Gastroesophageal sphincter (tissue), 4 donors: ENCODE measurements at places on chromosomes 1 and 21. TPM values are rescaled to one million over a fixed set of nuclear protein-coding genes. Genes with fewer than 3 reads are reported as not detected.
A peak's percentile ranks its signal among the peaks of the same experiment; 100 is the strongest.

- ATAC-seq: peak; percentile 91
Measured at GRCh38 chr21:46092026-46092764, 5.7 kb upstream of the COL6A2 start.

DNA sequence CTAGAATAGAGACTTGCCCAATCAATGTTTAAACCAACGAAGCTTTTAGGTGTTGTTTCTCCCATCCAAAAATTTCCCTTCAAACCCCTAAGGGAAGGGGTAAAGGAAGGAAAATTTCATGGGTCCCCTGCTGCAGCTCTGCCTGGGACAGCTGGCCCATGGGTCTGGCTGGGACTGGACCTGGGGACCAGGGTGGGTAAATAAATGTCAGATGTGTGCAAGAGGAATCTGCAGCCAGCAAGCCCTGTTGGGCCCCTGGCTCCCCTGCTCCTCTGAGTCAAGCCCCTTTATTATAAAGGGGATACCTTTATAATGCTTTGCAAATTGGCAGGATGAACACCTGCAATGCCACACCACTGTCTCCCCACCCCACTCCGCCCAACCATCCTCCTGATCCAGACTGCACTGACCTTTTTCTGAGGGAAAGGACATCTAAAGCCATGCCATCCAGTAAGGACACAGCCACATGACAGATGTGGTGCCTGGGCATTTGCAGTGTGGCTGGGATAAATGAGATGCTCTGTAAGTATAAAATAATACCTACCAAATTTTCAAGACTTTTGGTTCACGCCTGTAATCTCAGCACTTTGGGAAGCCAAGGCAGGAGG lies 1.9 kb upstream of the TMEM125 start:
- no peak for ATAC-seq

- ATAC-seq: no peak
Measured at GRCh38 chr1:2799811-2800663, 1.5 kb downstream of the TTC34 start.

DNA sequence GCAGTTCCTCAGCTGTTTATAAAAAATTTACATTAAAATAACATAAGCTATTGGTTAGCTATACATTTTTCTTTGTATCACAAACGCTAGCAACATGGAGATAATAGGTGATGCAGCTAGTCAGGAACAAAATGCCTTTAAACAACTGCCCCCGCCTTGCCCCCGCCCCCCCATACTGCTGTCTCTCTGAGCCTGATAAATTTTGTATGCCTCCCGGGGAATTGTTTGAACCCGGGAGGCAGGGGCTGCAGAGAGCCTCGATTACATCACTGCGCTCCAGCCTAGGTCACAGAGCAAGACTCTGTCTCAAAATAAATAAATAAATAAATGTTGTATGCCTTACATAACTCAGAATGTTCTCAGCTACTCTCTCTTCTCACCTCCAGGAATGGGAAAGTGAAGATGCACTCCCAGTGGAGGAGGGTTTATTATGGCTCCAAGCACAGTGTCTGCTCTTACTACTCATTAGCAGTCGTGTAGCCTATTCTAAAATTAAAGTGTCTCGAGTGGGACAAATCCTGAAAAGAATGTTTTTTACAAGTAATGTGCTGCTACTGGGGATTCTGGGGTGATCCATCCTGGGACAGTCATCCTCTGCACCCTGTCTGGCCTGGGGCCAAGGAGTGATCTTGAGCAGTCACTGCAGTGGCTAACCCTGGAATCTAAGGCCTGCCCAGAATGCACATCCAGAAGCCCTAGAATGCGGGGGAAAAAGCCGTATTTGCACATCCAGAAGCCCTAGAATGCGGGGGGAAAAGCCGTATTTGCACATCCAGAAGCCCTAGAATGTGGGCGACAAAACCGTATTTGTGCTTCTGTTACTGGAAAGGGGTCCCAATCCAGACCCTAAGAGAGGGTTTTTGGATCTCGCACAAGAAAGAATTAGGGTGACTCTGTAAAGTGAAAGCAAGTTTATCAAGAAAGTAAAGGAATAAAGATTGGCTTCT lies 39.4 kb upstream of the ZNF496 start:
- no peak for ATAC-seq

The TEDDM1 gene
- total RNA-seq: not detected

DNA sequence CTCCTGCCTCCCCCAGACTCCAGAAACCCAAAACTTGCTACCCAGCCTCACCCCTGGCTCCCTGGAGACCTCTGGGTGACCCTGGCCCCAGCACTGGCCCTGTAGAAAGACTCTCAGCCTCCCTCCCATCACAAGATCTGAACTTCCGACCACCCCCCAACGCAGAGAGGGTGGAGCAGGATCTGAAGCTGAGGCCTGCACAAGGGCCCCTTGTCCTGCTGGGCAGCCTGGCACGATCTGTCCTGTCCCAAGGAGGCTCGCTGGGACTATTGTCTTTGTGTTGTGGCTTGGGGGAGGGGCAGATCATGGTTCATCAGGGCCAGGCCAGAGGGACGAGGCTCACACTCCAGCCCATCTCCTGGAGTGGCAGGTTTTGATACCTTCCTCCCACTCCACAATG lies 20.0 kb downstream of the PHLDA3 start:
- ATAC-seq: no peak

DNA sequence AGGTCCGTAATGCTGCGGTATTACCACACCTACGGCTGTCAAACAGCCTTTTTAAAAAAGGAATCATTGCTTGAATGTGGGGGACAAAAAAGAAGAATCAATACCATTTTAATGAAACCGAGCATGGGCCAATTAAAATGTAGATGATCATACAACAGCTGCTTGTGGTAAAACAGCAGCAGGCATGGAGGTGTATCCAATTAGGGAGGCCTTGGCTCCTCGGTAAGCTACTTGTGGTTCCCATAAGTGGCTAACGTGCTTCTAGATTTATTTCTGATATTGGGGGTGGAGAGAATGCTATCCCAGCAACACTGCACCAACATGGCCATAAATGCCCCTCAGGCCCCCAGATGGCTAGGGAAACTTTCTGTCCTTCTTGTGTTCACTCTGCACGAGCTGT lies 1.8 kb downstream of the PTPN14 start:
- no peak for ATAC-seq

GRCh38 chr1:25821112-25821476 lies 1.3 kb downstream of the MTFR1L start:
- no peak for ATAC-seq

The EVA1C gene
- total RNA-seq: 71.4 TPM

DNA sequence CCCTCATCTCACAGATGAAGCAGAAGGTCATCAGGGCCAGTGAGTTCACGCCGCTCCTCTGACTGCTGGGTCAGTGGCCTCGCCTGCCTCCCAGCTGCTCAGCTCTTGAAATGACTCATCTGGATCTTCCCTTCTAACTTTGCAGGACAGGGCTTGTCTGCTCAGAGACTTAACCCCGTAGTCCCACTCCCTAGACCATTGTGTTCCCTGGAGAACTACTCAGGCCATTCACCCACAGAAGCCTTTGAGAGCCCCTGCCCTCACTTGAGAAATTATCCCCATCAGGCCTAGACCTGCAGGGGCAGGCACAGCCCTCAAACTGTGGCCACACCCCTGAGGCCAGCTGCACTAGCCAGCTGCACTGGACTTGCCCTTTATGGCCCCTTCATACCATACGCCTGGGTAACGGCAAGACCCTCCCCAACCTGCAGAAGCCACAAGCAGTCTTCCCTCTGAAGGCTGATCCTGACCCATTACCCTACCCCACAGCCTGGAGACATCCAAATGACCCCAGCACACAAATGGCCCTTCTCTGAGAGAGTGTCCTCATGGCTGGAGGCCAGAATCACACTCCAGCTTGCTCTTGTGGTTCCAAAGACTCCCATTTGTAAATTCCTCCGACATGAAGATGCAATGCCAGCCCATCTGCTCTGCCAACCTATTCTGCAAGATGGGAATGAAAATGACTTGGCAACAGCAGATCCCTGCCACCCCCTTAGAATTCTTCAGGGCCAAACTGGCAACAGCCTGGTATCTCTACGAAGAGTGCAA lies 33.2 kb downstream of the RCSD1 start:
- no peak for ATAC-seq

DNA sequence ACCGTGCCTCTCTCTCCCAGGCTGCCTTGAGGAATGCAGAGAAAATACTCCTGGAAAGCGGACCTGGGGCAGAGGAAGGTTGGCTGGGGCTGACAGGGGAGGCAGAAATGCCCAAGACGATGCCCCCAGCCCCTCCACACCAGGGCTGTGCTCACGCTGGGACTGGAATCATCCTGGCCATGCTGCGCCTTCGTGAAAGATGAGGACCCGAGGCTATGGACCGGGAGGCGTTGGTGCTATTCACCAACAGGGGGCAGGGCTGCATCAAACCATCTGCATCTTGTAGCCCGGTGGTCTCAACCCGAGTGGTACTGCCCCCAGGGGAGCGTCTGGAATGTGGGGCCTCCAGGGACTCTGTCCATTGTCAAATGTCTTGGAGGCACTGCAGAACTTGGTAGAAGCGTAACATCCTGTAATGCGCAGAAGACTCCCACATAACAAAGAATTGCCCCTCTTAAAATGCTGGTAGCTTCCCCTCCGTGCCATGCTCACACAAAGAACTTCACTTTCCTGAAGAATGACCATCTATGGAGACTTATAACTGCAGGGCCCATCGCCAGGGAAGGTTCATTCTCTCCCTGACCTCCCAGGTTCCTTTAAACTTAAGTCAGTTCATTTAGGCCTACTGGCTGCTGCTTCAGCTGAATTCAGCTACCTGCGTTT lies 251.2 kb downstream of the RRAGC start:
- no peak for ATAC-seq

GRCh38 chr1:95097426-95097825 lies 19.7 kb upstream of the TLCD4 start:
- no peak for ATAC-seq
